ENCODE measurements at places on chromosomes 2 and 18.

- DNase-seq, result no peak
Measured at GRCh38 chr2:529424-529823, 147.8 kb downstream of the TMEM18 start.

GRCh38 chr2:191848771-191849767 is 2.2 kb upstream of the CAVIN2 start:
- DNase-seq, result no peak

- no peak for DNase-seq
Measured at GRCh38 chr18:63315876-63316275, 3.7 kb downstream of the BCL2 start.

GRCh38 chr2:161971551-161971950 is 102.5 kb downstream of the DPP4 start:
- DNase-seq, result no peak

- DNase-seq, result no peak
Measured at GRCh38 chr2:28356095-28356911, 36.4 kb upstream of the FOSL2 start.

DNA sequence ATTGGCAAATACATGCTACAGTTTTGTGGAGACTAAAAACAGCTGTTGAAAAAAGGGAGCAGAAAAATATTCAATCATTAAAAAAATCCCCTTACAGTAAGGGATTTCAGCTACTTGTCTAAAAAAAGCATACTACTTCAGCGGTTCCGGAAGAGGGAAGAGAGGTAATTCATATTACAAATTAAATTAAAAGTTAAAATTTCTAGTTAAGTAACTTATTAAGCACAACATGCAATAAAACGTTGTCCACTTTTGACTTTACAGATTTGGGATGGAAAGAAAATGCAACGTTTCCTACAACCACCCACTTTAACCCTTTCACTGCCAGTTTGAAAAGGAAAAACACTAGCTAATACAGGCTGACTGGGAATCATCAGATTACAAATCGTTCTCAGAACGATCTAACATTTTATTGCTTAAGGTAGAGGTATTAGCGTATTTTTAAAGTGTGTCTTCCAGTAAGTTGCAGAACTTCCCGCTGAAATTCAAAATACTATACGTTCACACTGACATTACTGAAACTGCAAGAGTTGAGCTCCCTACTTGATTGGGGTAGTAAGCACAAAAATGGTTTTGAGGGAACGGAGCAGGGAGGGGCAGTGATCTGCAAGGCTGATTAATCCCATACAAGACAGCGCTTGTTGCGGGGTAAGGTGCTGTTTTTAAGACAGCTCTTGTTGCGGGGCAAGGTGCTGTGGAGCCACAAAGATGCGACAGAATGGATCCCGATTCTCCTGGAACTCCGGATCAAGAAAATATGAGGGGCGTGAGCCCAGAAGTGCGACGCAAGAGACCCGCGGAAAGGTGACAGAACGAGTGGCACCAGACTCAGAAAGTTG is 743 bp downstream of the HADHA start:
- DNase-seq, result no peak

DNA sequence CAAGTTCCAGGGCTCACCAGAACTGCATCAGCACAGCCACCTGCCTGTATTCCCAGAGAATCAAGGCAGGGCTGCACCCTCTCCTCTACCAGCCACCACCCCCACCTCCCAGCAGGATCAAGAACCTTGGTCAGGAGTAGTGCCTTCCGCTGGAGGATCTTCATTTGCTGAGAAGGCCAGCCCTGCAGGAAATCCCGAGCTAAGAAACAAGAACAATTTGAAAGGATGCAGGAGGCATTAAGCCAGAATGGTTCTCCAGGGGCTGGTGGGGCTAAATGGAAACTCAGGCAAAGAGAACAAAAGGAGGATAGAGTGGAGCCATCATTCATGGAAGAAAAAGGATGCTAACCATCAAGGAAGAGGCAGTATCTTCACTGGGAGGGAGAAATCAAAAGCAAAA is 147.3 kb upstream of the SLC14A2 start:
- DNase-seq, result no peak

DNA sequence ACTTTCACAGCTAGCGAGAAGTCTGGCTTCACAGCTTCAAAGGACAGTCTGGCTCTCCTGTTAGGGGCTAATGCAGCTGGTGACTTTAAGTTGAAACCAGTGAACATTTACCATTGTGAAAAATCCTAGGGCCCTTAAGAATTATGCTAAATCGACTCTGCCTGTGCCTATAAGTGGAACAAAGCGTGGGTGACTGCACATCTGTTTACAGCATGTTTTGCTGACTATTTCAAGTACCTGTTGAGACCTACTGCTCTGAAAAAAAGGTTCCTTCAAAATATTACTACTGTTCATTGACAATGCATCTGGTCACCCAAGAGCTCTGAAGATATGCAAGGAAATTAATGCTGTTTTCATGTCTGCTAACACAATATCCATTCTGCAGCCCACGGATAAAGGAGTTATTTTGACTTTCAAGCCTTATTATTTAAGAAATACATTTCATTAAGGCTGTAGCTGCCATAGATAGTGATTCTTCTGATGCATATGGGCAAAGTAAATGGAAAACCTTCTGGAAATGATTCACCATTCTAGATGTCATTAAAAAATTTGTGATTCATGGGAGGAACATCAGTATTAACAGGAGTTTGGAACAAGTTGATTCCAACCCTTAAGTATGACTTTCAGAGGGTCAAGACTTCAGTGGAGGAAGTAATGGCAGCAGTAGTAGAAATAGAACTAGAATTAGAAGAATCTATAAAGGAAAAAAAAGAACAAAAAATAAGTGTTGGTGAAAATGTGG is 48.9 kb downstream of the POLR1A start:
- DNase-seq, result no peak

DNA sequence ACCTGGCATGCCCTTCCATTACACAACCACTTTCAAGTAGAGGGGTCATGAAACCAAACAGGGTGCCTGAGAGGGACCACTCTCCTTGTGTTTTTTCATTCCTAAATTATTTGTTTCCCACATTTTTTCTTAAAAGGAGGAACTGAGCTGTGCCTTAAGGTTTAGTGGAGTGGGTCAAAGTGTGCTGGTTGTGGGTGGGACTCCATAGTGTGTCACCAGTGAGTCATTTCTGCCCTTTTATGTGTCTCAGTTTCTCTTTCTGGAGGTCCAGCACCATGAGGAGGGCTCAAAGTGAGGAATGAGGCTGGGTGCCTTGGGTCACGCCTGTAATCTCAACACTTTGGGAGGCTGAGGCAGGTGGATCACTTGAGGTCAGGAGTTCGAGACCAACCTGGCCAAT is 37.8 kb downstream of the COMMD1 start:
- DNase-seq, result no peak

DNA sequence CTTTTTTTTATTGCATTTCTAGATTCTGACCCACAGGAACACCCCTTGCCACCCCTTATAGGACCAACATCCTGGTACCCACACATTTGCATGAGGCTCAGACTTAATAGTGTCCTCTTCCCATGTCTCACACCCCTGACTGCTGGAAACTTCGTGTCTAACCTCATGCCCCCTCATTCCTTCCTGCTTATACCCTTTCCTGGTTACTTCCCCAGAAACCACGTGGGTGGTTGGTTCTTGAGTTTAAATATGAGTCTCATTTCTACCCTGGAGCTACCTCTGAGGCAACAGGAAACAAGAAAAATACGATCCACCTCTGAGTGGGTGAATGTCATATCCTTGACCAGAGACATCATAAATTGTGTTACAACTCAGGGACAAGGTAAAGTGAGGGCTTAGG is 1.6 kb downstream of the TNP1 start:
- no peak for DNase-seq

DNA sequence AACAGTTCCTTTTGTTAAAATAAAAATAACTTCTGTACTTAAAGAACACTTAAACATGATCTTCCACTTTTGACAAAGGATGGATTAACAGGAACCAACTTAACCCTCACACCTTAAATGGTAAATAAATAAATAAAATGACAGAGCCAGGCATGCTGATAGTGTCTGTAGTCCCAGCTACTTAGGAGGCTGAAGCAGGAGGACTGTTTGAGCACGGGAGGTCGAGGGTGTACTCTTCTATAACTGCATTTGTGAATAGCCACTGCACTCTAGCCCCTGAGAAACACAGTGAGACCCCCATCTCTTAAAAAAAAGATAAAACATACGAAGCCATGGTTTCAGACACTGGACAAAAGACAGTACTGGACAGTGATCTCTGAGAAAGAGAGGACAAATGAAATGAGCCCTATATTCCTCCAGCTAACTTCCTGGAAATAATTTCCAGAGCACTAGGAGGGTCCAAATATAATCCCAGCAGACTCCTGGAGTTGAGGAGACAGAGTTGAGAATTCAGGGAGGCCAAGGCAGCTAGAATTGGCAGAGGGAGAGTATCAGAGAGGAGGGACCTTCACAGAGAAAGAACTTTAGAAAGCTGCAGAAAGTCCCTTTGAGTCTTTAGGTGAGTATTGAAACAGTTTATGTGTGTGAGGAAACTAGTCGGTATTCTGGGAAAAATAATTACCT is 17.4 kb downstream of the PPP4R1 start:
- no peak for DNase-seq

DNA sequence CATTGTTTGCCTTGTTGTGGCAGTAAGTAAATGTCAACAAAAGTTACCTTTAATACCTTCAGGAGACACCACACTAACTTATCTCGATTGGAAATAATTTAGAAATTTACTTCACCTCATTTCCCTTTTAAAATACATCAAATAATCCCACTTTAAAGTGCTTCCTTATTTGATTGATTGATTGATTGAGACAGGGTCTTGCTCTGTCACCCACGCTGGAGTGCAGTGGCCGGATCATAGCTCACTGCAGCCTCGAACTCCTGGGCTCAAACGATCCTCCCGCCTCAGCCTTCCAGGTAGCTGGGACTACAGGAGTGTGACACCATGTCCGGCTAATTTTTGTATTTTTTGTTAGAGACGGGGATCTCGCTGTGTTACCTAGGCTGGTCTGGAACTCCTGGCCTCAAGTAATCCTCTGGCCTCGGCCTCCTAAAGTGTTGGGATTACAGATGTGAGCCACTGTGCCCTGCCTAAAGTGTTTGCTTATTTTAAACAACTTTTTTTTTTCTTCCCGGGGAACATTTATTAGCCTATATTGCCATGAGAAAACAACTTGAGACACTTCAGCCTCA is 12.0 kb upstream of the PAX3 start:
- no peak for DNase-seq

DNA sequence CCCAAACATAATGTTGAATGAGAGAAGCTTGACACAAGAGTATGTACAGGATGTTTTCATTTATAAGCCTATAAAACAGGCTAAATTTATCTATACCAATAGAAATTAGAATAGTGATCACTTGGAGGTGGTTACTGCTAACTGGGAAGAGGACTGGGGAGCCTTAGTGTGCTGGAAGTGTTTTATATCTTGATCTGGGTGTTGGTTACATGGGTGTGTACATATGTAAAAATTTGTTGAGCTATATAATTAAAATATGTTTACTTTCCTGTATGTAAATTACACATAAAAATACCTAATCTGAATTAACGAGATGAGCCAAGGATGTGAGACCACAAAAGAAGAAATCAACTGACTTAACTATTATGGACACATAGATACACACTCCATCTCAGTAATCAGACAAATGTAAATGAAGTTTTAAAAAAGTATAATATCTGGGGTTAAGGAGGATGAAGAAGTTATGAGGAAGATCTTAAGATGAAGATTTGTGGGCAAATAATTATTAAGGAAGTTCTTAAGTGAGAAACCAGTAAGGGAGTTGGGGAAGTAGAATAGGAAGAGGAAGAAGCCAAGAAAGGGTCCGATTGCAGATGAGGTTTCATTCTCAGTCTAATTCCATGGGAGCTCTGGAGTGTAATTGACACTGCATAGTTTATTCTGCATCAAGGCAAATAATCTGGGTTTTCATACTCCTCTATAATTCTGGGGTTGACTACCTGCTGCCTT is 32.3 kb upstream of the NABP1 start:
- no peak for DNase-seq

DNA sequence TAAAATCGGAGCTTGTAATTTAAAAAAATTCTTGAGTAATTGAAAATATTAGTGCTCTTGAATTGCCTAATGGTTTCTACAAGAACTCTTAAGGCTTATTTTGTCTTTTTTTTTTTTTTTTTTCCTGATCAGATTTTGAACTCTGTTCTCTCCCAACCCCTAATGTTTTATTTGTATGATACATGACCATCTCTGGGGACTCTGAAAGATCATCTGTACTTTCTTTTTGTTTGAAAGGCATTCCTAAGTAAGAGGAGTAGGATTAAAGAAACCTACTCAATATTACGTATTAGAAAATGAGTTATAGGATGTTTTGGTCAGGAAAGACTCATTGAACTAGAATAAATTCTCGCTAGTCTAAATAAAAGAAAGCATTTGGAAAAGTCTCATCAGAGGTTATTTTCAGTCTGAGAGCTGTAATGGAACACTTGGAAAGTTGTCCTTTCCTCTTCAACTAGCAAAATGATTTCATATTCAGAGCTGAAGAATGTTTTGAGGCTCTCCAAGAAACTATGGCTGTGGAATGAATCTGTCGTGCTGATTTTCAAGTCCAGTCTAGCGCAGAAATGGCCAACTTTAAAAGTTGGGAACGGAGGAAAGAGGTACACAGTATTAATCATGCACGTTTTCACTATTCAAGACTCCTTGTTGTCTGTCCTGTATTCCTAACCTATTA is 182.7 kb downstream of the PRPF40A start:
- no peak for DNase-seq

DNA sequence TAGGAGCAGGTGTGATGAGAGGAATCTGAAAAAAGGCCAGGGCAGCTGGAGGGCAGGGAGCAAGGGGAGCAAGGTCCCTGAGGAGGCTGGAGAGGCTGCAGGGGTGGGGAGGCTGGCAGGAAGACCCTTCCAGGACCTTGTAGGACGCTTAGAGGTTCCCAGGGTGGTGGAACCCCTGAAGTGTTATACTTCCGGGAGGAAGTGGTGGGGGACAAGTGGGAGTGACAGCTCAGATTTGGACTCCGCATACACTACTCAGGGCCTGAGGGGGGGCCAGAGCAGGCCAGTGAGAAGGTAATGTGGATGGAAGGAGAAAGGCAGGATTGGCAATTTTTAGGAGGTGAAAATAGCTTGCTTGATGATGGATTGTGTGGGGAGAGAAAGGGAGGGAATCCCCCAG is 1.9 kb upstream of the NCAPH start:
- DNase-seq, result no peak

GRCh38 chr18:63949068-63949737 is at the start of gene HMSD:
HMSD (plus strand) TSS chr18:63949301; CDS start chr18:63953456, 4,155 bp downstream.
- no peak for DNase-seq
